Left lobe of liver (tissue), 2 donors: ENCODE measurements at places on chromosomes 12 and 14. TPM values are rescaled to one million over a fixed set of nuclear protein-coding genes. Genes with fewer than 3 reads are reported as not detected.

DNA sequence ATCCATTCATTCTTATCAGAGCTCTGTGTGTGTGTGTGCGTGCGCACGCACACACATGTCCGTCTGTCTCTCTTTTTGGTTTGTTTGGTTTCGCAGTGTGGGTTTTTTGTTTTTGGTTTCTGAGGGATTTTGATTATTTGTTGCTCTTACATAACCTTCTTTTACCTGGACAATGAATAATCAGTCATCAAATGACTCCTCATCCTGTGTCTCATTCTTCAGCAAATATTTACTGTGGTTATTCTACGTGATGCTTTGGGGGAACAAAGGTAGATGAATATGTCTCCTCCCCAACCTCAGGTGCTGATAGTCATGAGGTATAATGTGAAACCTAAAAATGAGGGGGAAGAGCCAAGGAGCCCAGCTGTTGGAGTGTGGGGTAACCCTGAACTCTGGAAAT is 92.4 kb downstream of the SAMD4A start:
- no peak for DNase-seq

GRCh38 chr12:7061138-7061537 is 620 bp downstream of the C1S start:
- DNase-seq = no peak

- DNase-seq = no peak
Measured at GRCh38 chr12:48894271-48894670, 28.6 kb upstream of the RND1 start.

- no peak for DNase-seq
Measured at GRCh38 chr14:101286271-101287018, 274.9 kb upstream of the DIO3 start.

DNA sequence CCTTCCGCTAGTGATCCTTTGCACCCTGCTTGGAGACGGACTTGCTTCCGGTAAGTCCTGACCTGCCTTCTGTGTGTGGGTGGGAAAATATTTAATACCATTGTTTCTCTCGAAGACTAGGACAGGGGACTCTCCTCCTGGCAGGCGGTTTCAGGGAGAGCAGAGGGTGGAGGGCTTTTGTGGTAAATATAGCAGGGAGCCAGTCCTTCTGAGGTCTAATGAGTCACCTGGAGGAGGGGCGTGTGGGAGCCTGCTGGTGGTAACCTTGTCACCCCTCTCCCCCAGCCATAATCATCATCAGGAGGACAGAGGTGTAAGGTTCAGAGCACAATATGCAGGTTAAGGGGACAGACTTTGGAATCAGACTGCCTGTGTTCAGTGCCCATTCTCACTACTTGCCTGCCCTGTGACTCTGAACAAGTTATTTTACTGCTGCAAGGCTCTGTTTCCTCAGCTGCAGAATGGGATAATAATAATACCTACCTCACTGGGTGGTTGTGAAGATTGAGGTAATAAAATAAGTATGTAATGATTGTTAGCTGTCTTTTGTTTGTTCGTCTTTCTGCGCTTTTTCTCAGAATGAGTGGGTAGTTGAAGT is 47.4 kb downstream of the SUSD6 start:
- no peak for DNase-seq

Gene C12orf54
- total RNA-seq = not detected
